ENCODE measurements at places on chromosomes 7 and 10.
A peak's percentile ranks its signal among the peaks of the same experiment; 100 is the strongest.

- peak; percentile 15 for DNase-seq
These were observed 367.7 kb upstream of the SEMA3D start for GRCh38 chr7:85554236-85555178.

- DNase-seq: no peak
These were observed 5.1 kb upstream of the WNT16 start for GRCh38 chr7:121323515-121324302.

GRCh38 chr7:2686101-2686500, 1.9 kb upstream of the AMZ1 start:
- DNase-seq: no peak

GRCh38 chr7:15749631-15750030, 63.1 kb upstream of the MEOX2 start:
- DNase-seq: no peak
